Kidney (tissue), 22 donors: ENCODE measurements at places on chromosomes 3 and 15. TPM values are rescaled to one million over a fixed set of nuclear protein-coding genes. Genes with fewer than 3 reads are reported as not detected.

- no peak for DNase-seq
Observed at GRCh38 chr15:101239724-101240136, 12.1 kb downstream of the CHSY1 start.

- DNase-seq: no peak
Observed at GRCh38 chr3:43478118-43478785, 143.6 kb downstream of the ANO10 start.

SCAANT1 gene
- total RNA-seq: not detected

H1-8 gene
- total RNA-seq: not detected

DAZL gene
- not detected for total RNA-seq
